ENCODE measurements at places on chromosomes 3 and 15.

GRCh38 chr15:42140383-42141070 lies 15.9 kb downstream of the PLA2G4F start:
- DNase-seq, result no peak

DNA sequence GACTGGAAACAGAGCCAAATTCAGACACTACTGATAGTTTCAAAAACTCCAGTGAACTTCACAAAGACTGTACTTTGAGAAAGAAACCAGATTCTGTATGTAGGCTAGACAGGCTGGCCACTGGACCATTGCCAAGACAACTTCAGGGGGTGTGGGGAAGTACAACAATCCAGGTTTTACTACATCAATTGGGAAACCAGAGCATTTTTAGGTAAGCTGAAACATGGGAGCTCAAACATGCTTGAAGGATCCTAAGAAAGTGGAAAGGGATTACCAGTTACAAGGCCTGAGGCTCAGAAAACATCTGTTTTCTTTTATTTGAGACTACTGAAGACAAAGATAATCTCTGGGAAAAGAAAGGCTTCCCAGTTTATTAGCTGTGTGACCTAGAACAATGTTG lies 26.9 kb upstream of the ZNF280D start:
- no peak for DNase-seq

- DNase-seq, result no peak
Observed at GRCh38 chr3:40414270-40414669, 27.3 kb downstream of the ENTPD3 start.

GRCh38 chr15:63114465-63114864 lies 7.2 kb upstream of the LACTB start:
- DNase-seq, result no peak

DNA sequence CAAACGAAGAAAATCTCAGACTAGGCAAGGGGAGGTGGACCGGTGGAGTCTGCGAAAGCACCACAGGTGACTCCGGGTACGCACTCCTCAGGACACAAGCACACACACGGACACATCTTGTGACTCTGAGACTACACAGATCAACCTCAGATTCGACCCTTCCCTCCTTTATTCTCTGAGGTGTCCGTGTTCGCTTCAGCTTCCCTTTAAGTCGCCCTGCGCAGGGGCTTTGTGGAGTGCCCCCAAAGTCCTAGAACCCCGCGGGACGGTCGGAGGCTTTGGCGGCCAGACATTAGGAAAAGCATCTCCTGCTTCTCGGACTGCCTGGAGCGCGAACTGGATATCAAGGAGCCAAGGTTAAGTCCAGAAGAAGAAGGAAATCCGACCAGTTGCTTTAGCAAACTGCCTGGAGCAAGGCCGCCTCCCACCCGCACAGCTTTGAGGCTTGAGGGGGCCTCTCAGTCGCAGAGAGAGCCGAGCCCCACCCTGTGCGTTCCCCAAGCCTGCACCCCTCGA lies 730 bp downstream of the DGKG start:
- DNase-seq, result no peak

GRCh38 chr3:77150759-77151158 lies 110.9 kb downstream of the ROBO2 start:
- DNase-seq, result no peak

GRCh38 chr15:40239404-40239692 lies 485 bp downstream of the PAK6 start:
- DNase-seq, result no peak

GRCh38 chr3:73787620-73788019 lies 162.9 kb upstream of the PDZRN3 start:
- no peak for DNase-seq

DNA sequence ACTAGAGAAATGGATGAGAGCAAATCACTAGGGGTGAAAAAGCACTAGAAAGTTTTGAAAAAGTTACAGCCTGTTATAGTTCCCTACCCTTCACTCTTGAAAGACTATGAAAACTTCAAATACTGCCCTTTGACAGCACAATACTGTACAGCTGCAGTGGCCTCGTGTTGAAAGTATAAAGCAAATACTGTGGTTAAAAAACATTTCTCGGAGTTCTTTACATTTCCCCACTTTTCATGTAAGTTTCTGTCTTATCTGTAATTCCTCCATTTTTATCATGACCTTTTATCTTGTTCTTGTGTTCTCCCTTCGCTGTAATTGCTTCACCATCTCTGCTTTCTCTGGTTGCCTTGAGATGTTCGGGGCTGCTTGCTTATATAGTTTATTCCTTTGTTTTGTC lies 423.8 kb upstream of the CFAP20DC start:
- no peak for DNase-seq

GRCh38 chr3:65827076-65827475 lies 211.6 kb downstream of the MAGI1 start:
- no peak for DNase-seq

- no peak for DNase-seq
Observed at GRCh38 chr15:40925495-40925862, 3.7 kb upstream of the DLL4 start.

- no peak for DNase-seq
Observed at GRCh38 chr3:125316246-125316645, 58.9 kb downstream of the ZNF148 start.

DNA sequence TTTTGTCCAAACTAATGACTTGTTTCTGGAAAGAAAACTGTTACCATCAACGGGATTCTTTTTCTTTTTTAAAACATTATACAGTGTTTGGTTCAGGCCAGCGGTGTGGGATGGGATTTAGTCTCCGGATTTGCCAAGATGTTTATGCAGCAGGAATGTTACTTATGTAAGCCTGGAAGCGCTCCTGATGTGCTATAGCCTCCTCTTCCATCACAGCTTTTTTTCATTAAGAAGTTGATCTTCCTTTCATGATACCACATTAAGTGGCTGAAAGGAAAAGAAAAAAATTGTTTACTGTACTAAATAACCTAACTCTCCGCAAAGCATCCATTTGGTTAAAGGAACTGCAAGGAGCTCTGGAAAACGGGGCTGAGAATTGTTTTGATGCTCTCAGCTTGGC lies 120.5 kb upstream of the ALDH1A3 start:
- no peak for DNase-seq

- no peak for DNase-seq
Observed at GRCh38 chr15:98914626-98915025, 93.0 kb downstream of the PGPEP1L start.

- DNase-seq, result no peak
Observed at GRCh38 chr15:60343221-60343970, 54.4 kb downstream of the ANXA2 start.

DNA sequence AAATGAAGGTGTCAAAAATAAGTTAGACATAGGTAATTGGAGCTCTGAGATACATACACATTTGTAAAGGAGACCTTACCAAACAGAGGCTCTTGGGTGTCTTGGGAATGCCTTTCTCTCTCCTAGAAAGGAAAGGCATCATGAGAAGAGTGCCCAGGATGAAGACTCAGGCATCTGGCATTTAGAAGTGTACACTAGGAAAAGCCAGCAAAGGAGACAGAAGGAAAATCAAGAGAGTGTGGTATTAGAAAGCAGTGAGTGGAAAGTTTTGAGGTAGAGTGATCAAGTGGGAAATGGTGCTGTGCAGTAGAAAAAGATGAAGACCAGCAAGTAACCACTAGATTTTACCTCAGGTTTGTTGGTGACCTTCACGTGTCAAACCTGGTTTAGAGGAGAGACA lies 16.1 kb downstream of the UBE2E1 start:
- no peak for DNase-seq

DNA sequence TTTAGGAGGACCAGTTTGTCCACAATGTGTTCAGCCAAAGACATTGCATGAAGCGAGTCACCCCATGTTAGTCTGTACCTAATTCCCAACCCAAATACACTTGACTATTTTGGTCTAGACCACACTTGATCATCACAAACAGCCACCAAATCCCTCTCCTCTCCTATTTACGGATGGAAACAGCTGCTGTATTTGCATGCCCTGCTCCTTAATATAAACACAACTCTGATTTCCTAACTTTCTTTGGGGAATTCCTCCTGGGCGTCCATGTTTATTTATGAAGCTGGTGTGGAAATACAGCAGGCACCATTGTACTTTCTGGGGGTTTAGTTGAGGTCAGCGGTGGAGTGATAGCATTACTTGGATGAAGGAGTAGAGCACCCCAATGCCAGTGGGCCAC lies 235.2 kb downstream of the TLE3 start:
- DNase-seq, result no peak

- no peak for DNase-seq
Observed at GRCh38 chr15:76565366-76565765, 228.8 kb downstream of the ISL2 start.

DNA sequence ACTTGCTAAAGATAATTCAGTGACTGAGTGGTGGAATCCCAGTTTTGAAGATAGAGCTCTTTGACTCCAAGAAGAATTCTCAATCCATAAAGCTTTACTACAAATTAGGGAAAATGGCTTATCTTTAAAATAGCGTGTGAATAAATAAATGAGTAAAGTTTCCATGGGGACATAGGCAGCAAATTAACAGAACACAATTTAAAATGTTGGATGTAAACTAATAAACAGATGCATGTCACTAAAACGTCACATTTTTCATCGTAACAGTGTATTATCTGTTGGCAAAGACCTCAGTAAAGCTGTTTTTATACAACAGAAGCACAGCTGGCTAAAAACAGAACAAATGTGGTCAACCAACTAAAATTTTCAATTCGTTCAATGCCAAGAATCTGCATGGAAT lies 913.9 kb upstream of the CFAP20DC start:
- DNase-seq, result no peak

DNA sequence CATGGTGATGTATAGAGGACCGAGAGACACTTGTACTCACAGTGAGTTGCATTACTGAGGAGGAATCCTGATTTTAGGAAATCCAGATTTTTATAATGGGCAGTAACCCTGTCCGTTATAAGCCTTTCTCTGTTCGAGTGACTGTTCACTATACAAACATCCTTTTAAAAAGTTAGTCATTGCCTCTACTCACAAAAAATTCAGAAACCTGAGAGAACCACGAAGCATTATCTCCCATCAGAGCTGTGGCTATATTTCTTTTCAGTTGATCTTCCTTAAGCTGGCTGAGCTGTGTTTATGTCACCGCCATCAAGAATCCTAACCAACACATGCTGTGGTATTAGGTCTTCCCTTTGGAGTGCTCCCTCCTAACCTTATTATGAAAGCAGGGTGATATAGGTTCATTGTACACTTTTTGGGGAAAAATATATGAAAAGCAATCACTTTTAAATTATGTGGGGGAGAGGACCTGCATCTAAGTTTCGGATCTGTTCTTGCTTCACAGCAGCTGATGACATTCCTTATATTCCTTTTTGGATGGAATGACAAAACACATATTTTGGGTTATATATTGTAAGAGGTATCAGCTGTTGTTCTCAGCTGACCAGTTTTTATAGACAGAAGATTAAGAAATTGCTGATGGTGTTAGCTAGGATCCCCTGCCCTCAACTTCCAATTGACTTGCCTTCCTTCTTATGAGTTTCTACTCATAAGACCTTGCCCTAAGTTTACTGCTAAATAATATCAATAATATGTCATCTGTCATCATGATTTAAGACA lies 465.9 kb upstream of the RASGRP1 start:
- no peak for DNase-seq

- DNase-seq, result no peak
Observed at GRCh38 chr3:193621127-193621526, 28.1 kb downstream of the OPA1 start.

GRCh38 chr3:186938716-186939115 lies 8.4 kb downstream of the ST6GAL1 start:
- DNase-seq, result no peak

DNA sequence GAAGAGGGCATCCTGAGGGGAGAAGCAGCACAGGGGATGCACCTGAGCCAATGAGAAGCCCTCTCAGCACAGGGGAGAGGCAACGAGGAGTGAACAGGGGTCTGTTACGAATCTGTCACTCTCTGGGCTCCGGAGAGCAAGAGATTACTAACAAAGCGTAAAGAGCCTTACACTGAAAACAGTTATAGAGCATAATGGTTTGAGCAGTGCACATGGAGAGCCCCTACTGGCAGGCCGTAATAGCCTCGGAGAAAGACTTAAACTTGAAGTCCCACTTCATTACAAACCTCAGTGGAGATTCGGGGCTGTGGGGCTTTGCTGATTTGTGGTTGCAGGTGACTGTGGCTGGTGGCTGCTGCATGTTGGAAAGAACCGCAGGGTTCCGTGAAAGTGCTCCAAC lies 271.5 kb upstream of the TMC3 start:
- DNase-seq, result no peak

DNA sequence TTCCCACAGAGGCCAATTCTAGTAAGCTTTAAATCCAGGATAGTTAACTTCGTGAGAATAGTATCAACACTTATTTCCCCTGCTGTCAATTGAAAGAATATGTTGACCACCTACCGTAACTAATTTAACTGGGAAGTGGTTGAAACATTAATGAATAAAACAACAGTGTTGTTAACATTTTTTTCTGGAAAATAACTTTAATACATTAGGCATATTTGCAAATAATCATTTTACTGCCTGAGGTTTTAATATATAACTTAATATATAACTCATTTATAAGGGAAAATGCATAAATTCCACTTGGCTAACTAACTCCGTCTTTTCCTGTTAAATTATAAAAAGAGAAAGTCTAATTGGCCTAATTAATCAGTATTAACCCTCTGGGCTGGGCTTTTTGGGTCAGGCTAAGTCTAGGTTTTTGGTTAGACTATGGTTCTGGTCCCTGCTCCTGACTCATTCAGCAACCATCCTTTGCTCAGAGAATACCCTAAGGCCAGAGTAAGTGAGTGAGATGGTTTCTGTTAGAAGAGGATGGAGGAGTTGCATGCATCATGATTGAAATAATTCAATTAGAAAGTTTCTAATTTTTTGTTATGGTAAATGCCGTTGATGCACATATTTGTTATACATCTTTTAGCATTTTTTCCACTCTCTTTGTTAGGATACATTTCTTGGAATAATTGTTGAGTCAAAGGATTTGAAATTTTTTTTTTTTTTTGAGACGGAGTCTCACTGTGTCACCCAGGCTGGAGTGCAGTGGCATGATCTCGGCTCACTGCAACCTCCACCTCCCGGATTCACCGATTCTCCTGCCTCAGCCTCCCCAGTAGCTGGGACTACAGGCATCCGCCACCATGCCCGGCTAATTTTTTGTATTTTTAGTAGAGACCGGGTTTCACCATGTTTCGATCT lies 10.8 kb upstream of the SKIL start:
- no peak for DNase-seq

DNA sequence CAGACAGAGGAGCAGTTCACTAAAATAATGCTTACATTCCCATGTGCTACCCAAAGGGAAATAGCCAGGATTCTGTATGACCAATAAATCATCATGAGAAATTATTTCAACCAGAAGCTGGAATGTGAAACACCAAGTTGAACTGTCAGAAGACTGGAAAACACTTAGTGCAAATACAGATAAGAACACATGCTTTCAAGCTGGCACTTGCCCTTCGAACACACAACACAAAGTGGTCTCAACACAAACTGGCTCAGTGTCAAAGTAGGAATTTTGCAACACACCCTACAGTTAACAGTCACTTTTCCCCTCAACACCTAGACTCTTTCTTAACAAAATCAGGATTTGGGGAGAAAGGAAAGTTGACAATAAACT lies 1.3 kb downstream of the FSD2 start:
- no peak for DNase-seq

- no peak for DNase-seq
Observed at GRCh38 chr3:24296441-24297205, 198.0 kb downstream of the THRB start.

Data from SW 1271 (cell line).